Epithelial cell of proximal tubule (primary cell): ENCODE measurements at places on chromosomes 11 and 22. TPM values are rescaled to one million over a fixed set of nuclear protein-coding genes. Genes with fewer than 3 reads are reported as not detected.

- DNase-seq = no peak
Measured at GRCh38 chr11:61476371-61476770, 32.2 kb upstream of the LRRC10B start.

- no peak for DNase-seq
Measured at GRCh38 chr11:93906486-93906885, 56.1 kb upstream of the VSTM5 start.

- no peak for DNase-seq
Measured at GRCh38 chr11:128720522-128720985, 26.7 kb downstream of the FLI1 start.

DNA sequence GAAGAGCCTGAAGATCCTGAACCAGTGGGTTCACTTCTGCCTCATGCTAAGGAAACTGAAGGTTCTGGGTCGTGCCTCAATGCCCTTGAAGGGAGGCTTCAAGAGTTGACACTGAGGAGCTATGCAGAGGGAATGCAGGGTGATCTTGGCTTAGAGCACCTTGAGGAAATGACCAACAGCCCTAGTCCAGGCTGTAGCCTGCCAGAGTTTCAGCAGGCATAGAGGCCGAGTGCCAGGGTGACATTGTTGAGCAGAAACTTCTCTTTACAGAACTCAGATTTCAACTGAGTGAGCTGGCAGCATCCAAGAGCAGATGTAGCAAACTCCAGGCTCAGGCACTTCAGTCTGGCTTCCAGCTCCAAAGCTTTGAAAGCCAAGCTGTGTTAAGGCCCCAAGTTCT is 23.1 kb upstream of the CAPRIN1 start:
- no peak for DNase-seq

- no peak for DNase-seq
Measured at GRCh38 chr11:112289588-112290492, 29.2 kb upstream of the PLET1 start.

DNA sequence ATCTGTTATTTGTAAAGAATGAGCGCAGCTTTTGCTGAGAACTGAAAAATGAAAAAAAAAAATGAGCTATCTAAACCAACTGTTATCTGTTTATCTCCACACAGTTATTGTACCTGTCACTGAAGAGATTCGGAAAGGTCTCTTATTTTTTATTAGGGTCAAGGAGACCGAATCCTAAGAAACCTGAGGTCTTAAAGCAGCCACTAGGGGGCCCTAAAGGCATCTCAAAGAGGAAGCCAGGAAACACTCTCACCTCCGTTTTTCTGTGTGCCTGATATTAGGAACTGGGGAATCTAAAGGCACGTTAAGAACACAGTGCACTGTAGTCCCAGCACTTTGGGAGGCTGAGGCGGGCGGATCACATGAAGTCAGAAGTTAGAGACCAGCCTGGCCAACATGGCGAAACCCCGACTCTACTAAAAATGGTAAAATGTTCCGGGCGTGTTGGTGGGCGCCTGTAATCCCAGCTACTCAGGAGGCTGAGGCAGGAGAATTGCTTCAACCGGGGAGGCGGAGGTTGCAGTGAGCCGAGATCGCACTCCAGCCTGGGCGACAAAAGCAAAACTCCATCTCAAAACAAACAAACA is 3.5 kb upstream of the LARGE1 start:
- DNase-seq = no peak

- no peak for DNase-seq
Measured at GRCh38 chr11:1297011-1297575, 12.3 kb downstream of the TOLLIP start.

- no peak for DNase-seq
Measured at GRCh38 chr22:23565915-23566704, 14.0 kb downstream of the IGLL1 start.

GRCh38 chr11:2213384-2213842 is 41.8 kb upstream of the TH start:
- DNase-seq = no peak

DNA sequence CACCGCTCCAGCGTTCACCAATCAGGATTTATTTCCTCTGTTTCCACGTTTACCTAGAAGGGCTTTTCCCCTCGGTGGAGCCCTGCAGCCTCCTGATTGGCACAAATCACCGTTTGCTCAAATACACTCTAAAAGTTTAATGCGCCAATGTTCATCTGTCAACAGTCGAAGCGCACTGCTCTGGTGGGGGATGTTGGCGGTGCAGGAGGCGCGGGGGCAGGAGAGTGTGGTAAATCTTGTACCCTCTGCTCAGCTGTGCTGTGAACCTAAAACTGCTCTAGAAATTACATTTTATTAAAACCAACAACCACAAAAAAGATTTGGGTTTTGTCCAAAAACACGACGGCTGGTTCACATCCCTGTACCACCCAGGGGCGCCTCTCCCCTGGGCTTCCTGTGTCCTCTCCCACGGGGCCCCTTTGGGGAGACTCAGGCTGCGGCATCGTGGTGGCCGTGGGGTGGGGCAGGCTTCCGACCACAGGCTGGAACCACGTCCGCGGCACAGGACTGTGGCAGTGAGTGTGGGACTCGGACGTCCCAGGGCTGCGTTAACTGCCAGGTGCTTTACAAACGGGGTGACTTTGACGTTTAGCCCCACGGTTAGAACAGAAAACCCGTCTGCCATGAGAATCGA is 13.5 kb downstream of the TTLL8 start:
- DNase-seq = no peak

- no peak for DNase-seq
Measured at GRCh38 chr11:69533296-69534165, 52.1 kb downstream of the LINC01488 start.

- DNase-seq = no peak
Measured at GRCh38 chr11:123431619-123432018, 1.6 kb downstream of the GRAMD1B start.

DNA sequence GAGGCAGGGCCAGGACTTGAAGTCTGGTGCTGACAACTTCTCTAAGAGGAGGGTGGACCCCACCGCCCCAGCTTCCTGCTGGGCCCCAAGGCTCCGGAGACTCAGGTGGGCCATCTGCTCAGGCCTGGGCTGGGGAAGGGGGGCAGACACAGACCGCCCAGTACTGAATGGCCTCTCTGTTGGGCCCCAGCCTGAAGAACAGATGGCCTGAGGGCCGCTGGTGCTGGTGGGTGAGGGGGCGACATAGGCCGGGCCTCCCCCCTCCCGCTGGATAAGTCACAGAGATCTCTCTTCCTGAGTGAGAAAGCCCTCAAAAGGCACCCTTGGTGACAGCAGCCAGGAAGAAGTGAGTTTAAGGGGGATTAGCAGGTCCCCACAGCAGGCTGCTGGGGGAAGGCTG is 12.5 kb upstream of the TP53I11 start:
- no peak for DNase-seq

- DNase-seq = no peak
Measured at GRCh38 chr11:8760896-8761295, 78.3 kb downstream of the RPL27A start.

DNA sequence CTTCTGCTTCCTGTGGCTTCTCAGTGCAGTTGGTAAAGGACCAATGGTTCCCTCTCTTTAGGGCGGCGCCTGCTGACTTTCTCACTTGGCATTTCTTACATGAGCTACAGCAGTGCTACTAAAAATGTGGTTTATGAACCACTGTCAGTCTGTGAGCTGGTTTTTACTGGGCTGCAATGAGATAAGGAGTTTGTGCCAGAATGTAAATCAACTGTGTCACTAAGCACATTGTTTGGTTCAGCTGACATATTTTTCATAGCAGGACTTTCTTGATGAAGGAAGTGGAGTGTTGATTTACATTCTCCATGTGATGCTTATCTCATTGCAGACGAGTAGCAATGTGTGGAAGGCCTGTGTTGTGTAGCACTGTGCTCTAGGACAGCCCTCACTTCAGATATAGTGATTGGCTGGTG is 463.3 kb downstream of the SOX6 start:
- no peak for DNase-seq

GRCh38 chr11:90250970-90251369 is 28.1 kb upstream of the CHORDC1 start:
- DNase-seq = no peak

GRCh38 chr11:76212086-76213035 is 6.1 kb upstream of the WNT11 start:
- DNase-seq = no peak

DNA sequence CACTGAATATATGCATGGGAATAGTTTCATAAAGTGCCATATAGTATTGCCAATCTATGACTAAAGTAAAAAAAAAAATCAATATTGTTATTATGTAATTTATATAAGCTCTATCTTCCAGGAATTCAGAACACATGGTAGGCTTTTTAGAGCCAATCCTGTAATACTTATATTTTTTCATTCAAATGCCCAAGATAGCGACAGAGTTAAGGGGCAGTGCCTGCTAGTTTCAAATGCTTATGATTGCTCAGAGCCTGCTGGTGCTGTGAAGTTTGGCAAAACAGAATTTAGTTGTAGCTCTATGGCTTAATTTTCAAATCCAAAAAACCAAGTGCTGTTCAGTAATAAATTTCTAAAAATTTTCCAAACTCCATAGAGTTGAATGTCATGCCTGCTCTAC is 39.0 kb upstream of the BLID start:
- DNase-seq = no peak

GRCh38 chr11:43879789-43880639 is 617 bp upstream of the ALKBH3 start:
- DNase-seq = no peak

- no peak for DNase-seq
Measured at GRCh38 chr22:38415561-38416321, 39.3 kb downstream of the KCNJ4 start.

GRCh38 chr22:32904044-32904443 is 102.5 kb downstream of the TIMP3 start:
- no peak for DNase-seq

The BTG4 gene
- 0.22 TPM in 1 of 2 replicates, not detected in the other for total RNA-seq

The TRIM29 gene
- total RNA-seq = 0.22 TPM in 1 of 2 replicates, not detected in the other

The VPREB3 gene
- not detected in 2 replicates for total RNA-seq
